NCI-H187 treated with DMSO at 0.1 percent for 48 hours (cell line): ENCODE measurements at places on chromosomes 6 and 20.

- no peak for DNase-seq
These were observed 108.5 kb upstream of the RALGAPA2 start for GRCh38 chr20:20820785-20821483.

GRCh38 chr6:11429577-11429976 is 108.0 kb upstream of the TMEM170B start:
- no peak for DNase-seq

GRCh38 chr6:90450268-90450953 is 136.5 kb downstream of the MAP3K7 start:
- no peak for DNase-seq

GRCh38 chr6:56764081-56764566 is 121.4 kb upstream of the DST start:
- no peak for DNase-seq

GRCh38 chr6:56771189-56771588 is 128.5 kb upstream of the DST start:
- no peak for DNase-seq

- DNase-seq: no peak
These were observed 411.9 kb upstream of the SASH1 start for GRCh38 chr6:147930745-147931144.

DNA sequence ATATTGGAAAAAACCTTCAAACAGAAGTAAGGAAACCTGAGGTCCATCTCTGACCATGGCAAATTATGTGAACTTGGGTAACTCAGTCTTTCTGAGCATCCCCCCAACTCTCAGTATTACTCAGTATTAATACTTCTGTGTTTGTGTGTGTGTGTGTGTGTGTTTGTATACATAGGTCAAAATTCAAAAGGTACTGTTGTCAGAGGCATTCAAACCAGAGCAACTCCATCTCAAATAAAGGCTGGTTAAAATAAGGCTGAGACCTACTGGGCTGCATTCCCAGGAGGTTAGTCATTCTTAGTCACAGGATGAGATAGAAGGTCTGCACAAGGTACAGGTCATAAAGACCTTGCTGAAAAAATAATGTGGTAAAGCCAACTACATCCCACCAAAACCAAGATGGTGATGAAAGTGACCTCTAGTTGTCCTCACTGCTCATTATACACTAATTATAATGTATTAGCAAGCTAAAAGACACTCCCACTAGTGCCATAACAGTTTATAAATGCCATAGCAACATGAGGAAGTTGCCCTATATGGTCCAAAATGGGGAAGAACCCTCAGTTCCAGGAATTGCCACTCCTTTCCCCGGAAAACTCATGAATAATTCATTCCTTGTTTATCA is 33.3 kb upstream of the SLC22A16 start:
- no peak for DNase-seq

DNA sequence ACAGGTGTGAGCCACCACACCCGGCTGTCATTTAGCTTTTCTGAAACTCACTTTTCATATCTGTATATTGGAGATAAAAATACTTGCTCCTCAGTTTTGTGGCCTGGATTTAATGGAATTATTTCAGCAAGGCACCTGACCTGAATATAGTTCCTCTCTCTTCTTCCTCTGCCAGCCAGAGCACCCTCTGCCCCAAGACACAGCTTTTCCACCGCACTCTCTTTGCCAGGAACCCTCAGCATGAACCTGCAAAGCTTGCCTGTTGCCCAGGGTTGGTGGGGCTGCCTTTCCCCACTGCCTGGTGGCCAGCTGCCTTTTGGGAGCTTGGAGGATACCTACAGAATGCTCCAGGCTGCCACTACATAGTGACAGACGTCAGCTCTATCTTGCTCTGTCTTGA is 3.1 kb downstream of the GTSF1L start:
- DNase-seq: no peak

GRCh38 chr20:1946762-1947534 is 46.9 kb downstream of the PDYN start:
- no peak for DNase-seq

- DNase-seq: no peak
These were observed 247.9 kb downstream of the CDH4 start for GRCh38 chr20:61499859-61500554.

DNA sequence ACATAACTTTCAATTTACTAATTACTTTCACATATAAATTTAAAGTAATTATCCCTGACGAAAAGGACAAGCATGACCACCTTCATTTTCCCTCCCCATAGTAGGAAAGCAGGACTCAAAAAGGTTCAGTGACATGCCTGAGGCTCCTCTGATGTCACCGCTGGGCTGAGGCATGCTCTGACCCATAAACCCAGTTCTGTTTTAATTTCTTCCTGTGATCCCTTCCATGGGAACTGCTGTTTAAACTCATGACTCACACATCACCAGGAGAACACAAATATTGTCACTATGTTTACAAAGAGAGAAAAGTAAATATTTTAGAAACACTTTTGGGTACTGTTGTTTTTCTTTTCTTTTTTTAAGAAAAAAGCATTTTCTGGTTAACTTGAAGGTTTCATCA is 38.0 kb upstream of the NR2E1 start:
- no peak for DNase-seq

- DNase-seq: no peak
These were observed 175.1 kb downstream of the JARID2 start for GRCh38 chr6:15420959-15421438.

DNA sequence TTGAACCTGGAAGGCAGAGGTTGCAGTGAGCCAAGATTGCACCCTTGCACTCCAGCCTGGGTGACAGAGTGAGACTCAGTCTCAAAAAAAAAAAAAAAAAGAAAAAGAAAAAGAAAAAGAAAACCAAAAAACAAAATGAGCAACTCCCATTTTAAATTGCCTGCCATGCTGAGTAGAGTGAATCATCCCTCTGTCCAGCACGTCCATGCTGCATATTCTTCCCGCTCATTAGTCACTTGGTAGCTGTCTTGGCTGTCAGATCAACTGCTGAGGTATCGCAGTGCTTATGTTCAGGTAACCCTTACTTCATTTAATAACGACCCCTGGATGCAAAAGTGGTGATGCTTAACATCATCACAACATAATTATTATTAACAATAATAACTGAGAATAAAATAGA is 72.6 kb upstream of the RNF24 start:
- no peak for DNase-seq

- DNase-seq: no peak
These were observed 7.5 kb downstream of the SNHG17 start for GRCh38 chr20:38427655-38428023.

- DNase-seq: no peak
These were observed 324.7 kb downstream of the CD83 start for GRCh38 chr6:14442242-14442641.

- no peak for DNase-seq
These were observed 21.2 kb upstream of the VEGFA start for GRCh38 chr6:43748765-43749164.

- DNase-seq: no peak
These were observed 103.9 kb downstream of the ALDH8A1 start for GRCh38 chr6:134846031-134846430.

GRCh38 chr6:151101161-151101815 is 138.5 kb upstream of the AKAP12 start:
- no peak for DNase-seq

DNA sequence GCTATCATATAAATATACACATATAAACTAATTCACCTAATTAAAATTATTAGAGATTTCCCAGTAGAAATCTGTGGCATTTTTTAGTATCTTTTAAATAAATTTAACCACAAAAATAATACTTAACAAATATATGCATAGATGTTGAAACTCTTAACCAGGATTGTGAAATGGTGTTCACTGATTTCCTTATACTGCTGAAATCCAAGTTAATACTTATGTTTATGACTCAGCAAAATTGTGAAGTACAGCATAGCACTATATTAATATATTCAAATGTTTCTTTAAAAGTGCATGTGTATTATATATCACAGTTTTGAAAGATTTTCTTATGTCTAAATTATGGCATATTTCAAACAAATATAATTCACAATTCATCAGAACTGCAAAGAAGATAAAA is 328.2 kb upstream of the MANEA start:
- DNase-seq: no peak

GRCh38 chr20:40650707-40651106 is 38.3 kb downstream of the MAFB start:
- no peak for DNase-seq

GRCh38 chr6:11902527-11902926 is 109.6 kb upstream of the HIVEP1 start:
- no peak for DNase-seq

- DNase-seq: no peak
These were observed 82.0 kb upstream of the B3GAT2 start for GRCh38 chr6:71038711-71039344.

- DNase-seq: no peak
These were observed 1.8 kb upstream of the RBM39 start for GRCh38 chr20:35743693-35744491.

DNA sequence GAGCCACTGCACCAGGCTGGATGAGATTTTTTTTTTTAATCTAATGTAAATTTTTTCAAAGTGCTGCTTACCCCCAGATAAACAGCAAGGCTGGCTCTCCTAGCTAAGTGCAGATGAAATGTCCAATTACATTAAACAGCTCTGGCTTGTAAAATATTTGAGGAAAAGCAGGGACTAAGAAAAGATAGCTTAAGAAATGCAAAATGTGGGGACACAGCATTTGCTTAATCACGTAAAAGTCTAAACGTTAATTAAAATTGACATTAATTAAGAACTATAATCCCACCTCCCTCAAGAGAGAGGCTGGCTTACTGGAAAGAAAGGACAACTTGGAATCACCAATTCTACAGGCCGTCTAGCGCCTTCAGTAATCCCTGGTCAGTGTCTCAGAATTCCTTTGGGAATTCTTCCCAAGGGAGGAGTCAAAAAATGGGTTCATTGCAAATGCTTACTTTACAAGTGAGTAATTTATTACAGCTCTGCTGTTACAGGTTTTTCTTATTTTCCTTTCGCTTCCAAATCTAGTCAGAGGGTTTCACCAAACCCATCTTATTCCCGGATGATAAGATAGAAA is 13.6 kb upstream of the MARCKS start:
- DNase-seq: no peak

DNA sequence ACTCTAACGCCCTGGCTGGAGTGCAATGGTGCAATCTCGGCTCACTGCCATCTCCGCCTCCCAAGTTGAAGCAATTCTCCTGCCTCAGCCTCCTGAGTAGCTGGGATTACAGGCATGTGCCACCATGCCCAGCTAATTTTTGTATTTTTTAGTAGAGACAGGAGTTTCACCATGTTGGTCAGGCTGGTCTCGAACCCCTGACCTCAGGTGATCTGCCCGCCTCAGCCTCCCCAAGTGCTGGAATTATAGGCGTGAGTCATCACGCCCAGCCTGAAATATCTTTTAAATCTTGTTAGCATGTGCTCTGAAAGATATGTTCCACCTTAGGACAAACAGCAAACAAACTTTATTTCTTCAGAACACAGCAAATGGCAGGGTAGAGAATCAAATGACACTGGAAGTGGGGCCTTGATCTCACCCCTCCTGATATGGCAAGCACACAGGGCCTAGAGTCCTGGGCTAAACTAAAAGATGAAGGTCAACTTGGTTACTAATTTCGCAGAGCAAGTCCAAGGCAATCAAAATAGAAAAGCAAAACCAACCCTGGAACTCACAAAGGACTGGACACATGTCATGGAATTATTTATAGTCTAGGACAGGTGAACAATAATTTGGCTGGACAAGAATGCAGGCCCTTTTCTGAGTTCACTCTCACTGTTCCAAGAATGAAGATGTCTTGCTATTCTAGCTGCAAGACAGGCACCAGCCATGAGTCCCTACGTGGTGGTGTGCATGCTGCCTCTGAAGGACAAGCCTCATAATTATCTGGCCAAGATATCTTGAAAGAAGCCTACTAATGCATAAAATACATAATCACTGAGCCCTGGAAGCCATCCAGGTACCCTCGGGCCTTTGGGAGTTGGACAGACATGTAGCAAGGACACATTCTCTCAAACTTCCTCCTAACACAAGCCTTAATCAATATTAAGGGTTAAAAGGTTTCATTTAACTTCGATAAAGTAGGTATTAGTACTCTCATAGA is 35.6 kb downstream of the B4GALT5 start:
- no peak for DNase-seq
